ENCODE measurements at places on chromosomes 3 and 15.

DNA sequence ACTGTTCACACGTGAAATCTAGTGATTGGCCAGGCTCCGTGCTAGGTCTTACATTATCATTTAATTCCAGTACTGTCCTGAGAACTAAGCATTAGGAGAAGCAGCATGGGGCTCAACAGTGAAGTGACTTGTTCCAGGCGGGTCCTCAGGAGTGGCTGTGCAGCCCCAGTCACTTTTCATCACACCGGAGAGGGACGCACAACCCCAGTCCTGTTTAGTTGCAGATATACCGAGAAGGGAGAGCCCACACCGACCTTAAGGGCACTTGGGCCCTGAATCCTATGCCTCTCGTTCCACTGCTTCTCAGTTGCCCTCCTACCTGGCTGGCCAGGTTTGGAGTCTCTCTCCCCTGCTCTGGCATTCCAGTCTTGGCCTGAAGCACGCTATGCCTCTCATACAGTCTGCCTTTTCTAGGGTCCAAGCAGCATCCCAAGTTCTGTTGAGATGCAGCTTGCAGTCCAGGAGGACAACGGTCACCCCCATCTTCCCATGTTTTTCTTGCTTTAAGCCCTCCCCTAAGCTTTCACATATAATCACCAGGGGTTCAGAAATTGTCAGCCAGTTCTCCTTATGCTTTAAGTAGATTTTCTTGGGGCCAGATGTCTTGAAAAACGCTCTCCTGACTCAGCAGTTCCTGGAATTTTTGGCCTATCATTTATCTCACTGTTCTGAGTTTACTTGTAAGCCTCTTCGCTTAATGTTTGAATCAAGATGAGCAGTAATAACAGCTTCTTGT, 10.1 kb downstream of the FAM131A start:
- no peak for DNase-seq

DNA sequence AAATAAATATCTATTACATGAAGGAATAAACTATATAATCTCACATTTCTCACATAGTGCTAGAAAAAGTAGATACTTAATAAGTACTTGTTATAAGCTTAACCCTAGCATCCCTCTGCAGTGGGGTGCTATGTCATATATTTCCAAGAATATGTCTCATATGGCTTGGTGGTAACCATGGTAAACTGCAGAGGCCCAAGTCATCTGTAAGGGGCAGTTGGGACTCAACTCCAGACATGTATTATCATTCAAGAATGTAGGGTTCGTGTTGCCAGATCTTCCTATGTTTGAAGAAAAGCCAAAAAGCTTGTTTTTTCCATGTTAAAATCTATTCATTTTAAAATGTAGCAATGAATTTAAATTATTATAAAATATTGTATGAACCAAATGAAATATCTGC, 46.2 kb downstream of the ZNF385D start:
- peak; percentile 27 for DNase-seq

DNA sequence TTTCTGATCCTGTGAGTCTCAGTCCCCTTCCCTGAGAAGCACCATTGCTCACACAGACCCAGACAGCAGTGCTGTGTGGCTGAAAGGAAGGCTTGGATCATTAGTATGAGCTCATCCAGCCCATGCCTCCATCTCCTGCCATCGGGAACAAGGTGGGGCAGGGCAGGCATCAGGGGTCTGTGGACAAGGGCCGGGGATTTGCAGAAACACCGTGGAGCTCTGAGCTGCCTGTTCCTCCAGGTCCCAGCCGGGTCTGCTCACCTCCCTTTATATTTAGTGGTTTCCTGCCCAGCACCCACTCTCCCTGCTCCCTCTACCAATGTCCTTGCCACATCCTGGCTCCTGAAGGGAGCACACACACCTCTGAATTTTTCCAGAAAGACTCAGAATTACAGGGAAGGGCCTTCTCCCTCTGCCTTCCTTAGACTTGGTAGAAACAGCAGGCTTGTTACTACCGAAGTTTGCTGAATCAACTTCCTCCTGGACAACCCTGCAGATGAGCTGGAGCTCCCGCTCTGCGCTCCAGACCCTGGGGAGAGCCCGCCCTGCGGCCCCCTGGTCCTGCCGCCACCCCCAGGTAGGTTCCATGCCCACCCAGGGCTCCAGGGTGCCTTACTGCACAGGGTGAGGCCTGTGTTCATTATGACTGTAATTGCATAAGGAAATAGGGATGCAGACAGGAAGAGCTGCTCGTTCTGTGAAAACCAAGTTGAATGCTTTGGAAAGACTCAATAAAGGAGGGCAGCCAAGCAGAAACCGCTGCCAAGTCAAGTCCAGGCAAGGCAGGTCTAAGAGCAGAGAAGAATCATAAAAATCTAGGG, 128.1 kb downstream of the NSMCE3 start:
- no peak for DNase-seq

- no peak for DNase-seq
Observed at GRCh38 chr15:95019907-95020306, 788.5 kb downstream of the MCTP2 start.

GRCh38 chr3:5006755-5007202, 27.5 kb downstream of the BHLHE40 start:
- DNase-seq, result peak; percentile 51

DNA sequence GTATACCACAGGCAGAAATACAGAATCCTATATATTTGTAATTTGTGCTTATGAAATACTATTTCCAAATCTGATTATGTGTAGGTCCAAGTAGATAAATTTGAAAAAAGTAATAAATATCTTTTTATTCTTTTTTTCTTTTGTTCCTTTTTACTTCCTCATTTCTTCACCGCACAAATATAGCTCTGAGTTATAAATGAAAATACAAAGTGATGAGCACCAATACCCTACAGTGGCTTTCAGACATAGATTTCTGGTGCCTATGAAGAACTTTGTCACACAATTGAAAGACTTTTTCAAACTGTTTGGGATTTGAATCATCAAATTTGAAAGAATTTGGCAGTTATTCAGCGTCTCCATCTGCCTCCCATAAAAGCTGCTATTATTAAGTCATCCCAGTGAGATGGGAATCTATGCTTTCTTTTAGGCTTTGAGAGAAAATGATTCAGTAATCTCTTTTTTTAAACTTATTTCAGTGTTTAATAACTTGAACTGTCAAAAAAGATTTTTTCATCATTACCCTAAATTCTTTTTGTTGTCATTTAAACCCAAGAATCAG, 363.6 kb upstream of the GOLIM4 start:
- DNase-seq, result peak; percentile 65

DNA sequence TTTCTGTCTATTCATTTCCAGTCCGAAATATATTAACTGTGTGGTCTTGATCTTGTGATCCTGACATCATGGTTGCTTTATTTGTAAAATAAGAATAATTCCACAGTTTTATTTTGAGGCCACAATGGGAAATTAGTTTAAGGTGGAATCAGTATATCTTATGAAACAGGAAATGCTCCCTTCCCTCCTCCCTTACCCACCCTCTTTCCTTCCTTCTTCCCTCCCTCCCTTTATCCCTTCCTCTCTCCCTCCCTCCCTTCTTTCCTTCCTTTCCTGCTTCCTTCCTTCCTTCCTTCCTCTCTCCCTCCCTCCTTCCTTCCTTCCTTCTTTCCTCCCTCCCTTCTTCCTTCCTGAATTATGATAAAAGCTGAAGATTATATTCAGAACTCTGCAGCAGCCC, 452.3 kb downstream of the NAALADL2 start:
- DNase-seq, result no peak

DNA sequence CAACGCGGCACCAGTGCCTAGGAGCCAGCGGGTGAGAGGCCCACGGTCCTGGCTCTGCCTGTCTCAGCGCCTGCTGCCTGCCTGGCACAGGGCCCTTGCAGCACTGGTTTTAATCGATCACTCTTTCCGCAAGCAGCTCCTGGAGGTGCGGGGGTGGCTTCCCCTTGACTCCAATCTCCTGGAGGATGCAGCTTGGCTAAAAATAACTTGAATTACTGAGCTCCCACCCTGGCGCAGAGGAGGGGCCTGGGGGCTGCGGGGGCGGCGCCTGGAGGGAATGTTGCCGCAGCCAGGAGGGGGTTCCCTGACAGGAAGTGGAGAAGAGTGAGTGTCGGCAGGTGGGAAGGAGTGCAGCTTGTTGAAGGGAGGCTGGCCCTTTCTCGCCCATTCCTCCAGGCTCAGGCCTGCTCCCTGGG, 9.9 kb upstream of the RPL29 start:
- DNase-seq, result peak; percentile 58

DNA sequence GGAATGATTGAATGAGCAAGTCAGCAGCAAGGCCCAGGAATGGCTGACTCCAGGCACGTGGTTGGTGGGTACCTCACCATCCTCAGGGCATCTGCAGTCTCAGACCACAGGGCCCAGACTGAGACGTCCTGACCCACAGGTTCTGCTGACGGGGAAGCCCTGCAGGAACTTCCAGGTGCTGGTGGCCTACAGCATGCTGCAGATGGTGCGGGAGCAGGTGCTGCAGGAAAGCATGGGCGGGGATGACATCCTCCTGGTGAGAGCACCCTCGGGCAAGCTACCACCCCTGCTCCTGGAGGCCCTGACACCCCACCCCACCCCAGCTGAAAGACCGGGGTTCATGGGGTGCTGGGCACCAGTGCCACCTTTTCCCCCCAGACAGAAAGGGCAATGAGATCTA, 14.1 kb downstream of the TBC1D21 start:
- no peak for DNase-seq

- DNase-seq, result peak; percentile 19
Observed at GRCh38 chr3:58333206-58334012, 717 bp downstream of the PXK start.

GRCh38 chr15:72168131-72168807, 29.3 kb downstream of the GRAMD2A start:
- peak; percentile 60 for DNase-seq

DNA sequence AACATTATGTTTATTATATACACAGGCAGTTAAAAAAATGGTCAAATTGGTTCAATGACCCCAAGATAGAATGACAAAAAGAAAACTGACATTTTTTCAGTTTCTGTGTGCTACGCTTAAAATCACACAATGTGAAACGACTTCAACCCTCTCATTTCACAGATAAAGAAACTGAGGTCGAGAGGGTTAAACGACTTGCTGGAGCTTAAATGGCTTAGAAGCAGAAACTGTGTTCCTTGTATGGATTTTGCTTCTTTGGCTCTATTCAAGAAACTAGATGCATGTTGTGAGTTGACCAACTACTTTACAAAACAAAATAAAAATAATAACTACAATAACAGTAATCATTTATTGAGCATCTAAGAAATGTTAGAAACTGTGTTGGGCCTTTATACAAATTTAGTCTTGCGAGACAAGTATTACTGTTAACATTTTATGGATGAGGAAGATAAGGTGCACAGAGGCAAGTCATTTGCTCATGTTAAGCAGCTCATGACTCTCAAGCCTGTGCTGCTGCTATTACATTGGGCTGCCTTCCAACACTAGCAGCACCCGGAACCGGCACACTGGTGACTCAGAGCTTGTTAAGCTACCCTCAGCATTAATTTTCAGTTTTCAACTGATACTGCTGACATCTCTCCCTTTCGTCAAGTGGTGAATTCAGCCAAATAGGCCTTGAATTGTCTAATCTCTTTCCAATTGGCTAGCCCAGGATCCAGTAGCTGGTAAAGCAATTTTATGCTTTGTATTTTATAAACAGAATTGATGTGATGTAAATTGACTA, 487.6 kb downstream of the NAALADL2 start:
- DNase-seq, result peak; percentile 89

DNA sequence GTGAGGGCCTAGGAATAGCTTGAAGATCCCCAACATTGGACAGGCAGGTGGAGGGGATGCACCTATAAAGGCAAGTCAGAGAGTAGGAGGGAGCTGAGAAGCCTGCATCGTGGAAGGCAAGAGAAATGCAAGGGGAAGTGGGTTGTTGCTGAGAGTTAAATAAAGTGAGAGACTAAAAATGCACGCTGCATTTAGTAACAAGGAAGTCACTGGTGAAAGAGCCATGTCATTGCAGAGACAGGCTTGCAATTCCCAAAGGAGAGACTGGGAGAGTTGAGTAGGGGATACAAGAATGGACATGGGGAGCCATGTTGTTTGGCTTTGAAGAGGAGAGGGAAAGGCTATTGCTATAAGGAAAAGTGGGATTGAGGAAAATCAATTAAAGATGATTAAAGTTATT, 77.0 kb upstream of the HEG1 start:
- DNase-seq, result no peak

DNA sequence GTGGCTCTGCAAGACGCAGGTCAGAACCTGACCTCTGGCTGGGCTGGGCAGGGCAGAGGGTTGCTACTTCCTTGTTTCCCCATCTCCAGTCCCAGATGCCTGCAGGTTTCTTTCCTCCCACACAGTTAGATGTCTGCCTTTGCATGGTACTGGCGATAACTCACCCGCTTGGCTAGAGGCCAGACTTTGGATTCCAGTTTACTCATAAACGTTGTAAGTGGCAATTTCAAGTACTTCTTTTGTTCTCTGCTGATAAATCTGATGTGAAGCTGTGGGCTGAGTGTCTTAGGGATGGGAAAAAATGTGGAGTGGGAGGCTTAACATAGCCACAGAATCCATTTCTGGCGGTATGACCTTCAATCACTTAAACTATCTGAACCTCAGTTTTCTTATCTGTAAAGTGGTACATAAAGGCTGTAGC, 194.2 kb downstream of the EBLN2 start:
- peak; percentile 50 for DNase-seq

GRCh38 chr3:13064159-13064868, 8.9 kb downstream of the IQSEC1 start:
- DNase-seq, result no peak

All from fibroblast of skin of back (primary cell).